ENCODE measurements at places on chromosomes 16 and 17. TPM values are rescaled to one million over a fixed set of nuclear protein-coding genes. Genes with fewer than 3 reads are reported as not detected.

MYO15B gene
- 1,071 TPM for total RNA-seq

DNA sequence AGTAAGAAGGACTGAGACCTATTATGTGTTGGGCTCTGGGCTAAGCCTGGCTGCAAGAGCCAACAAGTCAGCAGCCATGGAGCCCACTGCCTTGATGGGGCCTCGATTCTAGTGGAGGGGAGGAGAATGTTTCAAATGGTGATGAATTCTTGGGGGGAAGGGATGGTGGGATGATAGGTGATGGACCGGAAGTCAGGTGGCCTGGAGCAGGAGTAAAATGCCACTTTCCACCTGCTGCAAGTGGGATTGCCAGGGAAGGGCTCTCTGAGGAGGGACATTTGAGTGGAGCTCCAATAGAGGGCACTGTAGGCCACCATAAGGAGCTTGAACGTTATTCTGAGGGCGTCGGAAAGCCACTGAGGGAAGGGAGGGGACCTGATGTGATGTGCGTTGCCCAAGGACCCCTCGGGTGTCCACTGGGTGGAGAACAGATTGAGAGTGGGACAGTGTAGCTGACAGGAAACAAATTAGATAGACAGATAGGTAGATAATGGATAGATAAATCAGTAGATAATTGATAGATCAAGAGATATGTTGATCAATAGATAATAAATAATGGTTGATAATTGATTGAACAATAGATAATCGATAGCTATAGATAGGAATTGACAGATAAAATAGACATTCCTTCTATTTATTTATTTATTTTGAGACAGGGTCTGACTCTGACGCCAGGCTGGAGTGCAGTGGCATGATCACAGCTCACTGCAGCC, 18.2 kb upstream of the NXPH3 start:
- no peak for DNase-seq

GRCh38 chr17:13597723-13598347, 3.9 kb downstream of the HS3ST3A1 start:
- DNase-seq: no peak

CTRB2 gene
- total RNA-seq: not detected

DNA sequence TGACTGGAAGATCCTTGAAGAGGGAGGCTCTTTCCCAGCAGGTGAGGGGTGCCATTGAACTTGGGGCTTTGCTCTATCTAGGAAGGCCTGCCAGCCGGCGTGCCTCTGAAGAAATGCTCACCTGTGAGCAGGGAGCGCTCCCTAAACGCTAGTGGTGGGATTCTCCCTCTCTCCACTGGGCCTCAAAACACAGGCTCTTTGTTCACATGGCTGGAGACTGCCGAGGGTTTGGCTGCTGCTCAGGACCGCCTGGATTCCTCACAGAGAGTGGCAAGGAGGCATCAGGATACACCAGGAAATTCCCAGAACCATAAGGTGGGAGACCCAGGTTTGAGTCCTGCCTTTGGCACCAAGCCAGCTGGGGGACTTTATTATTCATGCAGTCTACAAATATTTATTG, 17.6 kb upstream of the TMEM11 start:
- no peak for DNase-seq

DNA sequence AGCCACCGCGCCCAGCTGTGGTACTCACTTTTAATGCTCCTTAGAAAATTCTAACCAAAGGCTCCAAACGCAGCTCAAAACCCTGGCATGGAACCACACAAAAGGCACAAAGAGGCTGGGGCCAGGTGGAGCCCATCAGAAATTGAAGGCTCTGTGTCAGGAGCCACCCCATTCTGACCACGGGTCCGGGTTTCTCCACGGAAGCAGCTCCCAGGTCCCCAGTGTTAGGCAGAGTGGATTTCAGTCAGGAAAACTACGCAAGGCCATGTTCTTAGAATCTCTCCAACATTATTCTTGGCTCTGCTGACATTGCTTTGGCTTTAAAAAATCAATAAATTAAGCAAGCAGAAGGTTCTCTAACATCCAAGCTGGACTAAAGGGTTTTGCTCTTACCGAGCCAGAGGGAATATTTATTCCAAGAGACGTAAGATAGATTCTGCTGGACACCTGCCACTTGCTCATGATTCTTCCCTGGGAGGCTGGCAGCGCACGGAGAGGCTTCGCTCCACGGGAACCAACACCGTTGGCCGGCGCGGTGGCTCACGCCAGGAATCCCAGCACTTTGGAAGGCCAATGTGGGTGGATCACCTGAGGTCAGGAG, 93.5 kb downstream of the NXN start:
- peak; percentile 43 for DNase-seq

DNA sequence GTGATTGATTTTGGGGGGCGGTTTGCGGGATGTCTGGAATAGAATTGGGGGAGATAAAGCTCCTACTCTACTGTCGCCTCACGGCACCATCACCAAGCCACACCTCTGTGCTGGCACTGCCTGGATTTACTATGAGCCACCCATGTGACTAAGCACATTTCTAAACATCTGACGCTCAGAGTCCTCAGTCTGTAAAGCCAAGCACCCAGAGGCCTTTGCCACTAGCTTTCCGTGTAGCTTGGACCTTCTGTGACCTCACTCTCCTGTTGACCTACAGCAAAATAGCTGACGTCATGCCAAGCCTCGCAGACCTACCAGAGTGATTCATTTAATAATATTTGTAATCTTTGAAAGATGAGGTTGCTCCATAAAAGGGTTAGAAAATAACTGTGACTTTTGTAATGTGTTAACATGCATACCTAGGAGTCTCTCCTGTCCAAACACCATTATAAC, 38.5 kb upstream of the MYOCD start:
- no peak for DNase-seq

DNA sequence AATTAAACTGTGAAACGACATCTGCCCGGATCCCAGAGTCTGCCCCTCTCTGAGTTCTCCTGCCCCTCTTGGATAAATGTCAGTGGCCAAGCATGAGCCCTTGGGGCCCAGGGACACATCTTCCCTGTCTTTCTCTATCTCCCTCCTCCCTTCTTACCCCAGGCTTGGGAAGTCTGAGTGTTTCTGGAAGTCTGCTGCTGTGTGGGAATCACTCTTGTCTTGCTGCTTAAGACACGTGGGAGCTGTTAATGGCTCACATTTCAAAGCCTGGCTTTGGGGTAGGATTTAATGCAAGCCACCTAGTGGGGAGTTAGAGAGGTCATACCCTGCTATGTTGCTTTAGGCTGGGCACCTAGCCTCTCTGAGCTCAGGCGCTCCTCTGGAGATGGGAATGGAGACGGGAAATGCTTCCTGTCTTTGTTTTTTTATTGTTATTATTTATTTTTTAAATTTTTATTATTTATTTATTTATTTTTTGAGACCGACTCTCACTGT, 218.5 kb upstream of the CIBAR2 start:
- no peak for DNase-seq

DNA sequence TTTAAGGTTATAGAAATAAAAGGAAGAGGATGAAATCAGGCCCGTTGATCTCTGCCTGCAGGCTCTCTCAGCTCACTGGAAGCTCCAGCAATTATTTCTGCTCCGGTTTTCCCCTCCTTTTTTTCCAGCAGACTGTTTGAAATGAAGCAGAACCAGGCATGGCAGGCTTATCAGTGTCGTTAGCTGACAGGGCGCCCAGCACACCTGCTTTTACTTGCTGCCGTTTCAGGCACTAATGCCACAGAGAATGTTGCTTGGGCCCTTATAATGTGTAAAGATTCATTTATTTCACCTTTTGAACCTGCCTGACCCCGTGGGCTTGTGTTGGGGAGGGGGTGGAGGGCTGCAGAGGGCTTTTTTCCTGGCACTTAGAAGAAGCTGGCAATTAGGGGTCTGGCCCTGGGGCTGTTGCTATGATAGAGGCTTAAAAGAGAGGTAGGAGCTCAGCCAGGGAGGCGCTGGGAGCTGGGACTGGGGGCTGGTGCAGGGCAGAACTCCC, 108.1 kb downstream of the IRX3 start:
- DNase-seq: no peak

- no peak for DNase-seq
Measured at GRCh38 chr16:33877-34647, 19.3 kb downstream of the POLR3K start.

GRCh38 chr16:84614073-84614459, 3.8 kb downstream of the COTL1 start:
- no peak for DNase-seq

- no peak for DNase-seq
Measured at GRCh38 chr16:67001726-67002125, 13.3 kb downstream of the CES4A start.

TSPOAP1 gene
- total RNA-seq: 8.3 TPM

DNA sequence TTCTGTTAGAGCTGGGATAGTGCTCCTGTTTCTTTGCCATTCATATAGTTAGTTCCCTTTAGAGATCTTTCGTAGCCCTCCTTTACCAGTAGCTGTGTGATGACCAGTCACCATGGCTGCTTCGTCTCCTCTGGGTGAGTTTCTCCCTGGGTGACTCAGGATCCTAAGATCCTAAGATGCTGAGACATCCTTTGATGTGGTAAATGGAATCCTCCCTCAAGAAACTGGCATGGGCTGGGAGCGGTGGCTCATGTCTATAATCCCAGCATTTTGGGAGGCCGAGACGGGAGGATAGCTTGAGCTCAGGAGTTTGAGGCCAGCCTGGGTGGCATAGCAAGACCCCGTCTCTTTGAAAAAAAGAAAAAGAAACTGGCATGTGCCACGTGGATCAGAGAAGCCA, 5.9 kb downstream of the PHAF1 start:
- DNase-seq: no peak

CCR7 gene
- 0.44 TPM for total RNA-seq

GRCh38 chr16:8621572-8622314, at the start of gene METTL22:
METTL22 (plus strand) TSS chr16:8621698; CDS start chr16:8625666, 3,968 bp downstream.
- DNase-seq: peak; percentile 94

GJC1 gene
- 5.7 TPM for total RNA-seq

DRC7 gene
- not detected for total RNA-seq

RUNDC3A gene
- total RNA-seq: 1.4 TPM

SULT1A3 gene
- 96.5 TPM for total RNA-seq

DNA sequence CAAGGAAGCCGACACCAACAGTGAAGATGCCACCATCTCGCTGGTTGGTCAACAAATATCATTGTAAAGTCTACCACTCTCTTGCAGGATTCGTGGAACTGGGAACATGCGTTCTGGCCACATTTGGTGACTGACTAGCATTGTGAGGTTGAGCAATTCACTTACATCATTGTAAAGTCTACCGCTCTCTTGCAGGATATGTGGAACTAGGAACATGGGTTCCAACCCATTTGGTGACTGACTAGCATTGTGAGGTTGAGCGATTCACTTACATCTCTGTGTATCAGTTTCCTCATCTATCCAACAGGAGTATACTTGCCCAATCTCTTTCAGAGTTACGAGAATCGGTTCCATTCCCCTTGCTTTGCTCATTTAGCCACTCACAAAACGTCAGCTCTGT, 42.6 kb upstream of the RPH3AL start:
- no peak for DNase-seq

HEXD gene
- 25.3 TPM for total RNA-seq

DNA sequence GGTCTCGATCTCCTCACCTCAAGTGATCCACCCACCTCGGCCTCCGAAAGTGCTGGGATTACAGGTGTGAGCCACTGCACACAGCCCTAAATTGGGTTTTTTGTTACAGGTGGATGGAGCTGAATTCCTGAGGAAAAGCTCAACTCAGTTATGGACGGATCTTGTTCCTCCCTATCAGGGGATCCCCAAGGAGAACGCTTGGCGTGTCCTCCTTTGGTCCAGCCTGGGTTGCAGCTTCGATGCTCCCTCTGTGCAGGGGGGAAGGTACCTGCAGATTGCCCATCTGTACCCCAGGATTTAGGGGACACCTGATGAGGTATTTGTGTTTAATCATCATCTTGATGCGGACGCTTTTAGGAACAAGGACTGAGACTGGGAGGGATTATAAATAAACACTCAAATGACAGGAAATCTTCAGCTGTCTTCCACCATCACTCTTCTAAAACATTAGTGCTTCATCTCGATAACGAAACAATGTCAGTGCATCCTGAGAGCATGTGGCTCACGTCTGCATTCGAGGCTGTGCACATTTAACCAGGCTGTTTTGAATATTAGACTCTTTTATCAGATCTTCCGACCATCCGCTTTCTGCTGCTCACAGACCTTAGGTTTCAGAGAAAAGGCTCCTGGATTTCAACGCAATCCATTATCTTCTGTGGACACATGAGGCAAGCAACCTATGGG, 18.2 kb upstream of the MEIOB start:
- peak; percentile 8 for DNase-seq

CLEC10A gene
- total RNA-seq: 15.1 TPM

GRCh38 chr16:69763599-69763942, 1.4 kb downstream of the WWP2 start:
- DNase-seq: no peak
